Type B pancreatic cell (in vitro differentiated cells): ENCODE measurements at places on chromosomes 2 and 18. TPM values are rescaled to one million over a fixed set of nuclear protein-coding genes. Genes with fewer than 3 reads are reported as not detected.

- no peaks in the 10 kb centered on the region for H3K36me3 ChIP-seq
- H3K4me3 ChIP-seq: no peak overlapping the region
- peaks cover 16% of the 10 kb centered on the region for H3K4me1 ChIP-seq
- no peak overlapping the region for H3K27ac ChIP-seq
These were observed 11.3 kb upstream of the TMSB10 start for GRCh38 chr2:84894131-84894586.

- H3K36me3 ChIP-seq: peaks cover 5% of the 10 kb centered on the region
- H3K27ac ChIP-seq: no peak overlapping the region
- no peak for DNase-seq
- no peak overlapping the region for H3K4me3 ChIP-seq
- H3K27me3 ChIP-seq: peaks cover 26% of the 10 kb centered on the region
- peaks cover 34% of the 10 kb centered on the region for H3K4me1 ChIP-seq
These were observed 45.6 kb upstream of the SLC14A2 start for GRCh38 chr18:45569566-45570275.

Gene CROCC2
- total RNA-seq: 0.68 and 0.98 TPM in 2 replicates

Gene SLC4A5
- total RNA-seq: 1.5 and 6.4 TPM in 2 replicates
